ENCODE measurements at places on chromosomes 12 and 14.

GRCh38 chr14:61608245-61609165, 86.8 kb upstream of the HIF1A start:
- DNase-seq, result no peak

DNA sequence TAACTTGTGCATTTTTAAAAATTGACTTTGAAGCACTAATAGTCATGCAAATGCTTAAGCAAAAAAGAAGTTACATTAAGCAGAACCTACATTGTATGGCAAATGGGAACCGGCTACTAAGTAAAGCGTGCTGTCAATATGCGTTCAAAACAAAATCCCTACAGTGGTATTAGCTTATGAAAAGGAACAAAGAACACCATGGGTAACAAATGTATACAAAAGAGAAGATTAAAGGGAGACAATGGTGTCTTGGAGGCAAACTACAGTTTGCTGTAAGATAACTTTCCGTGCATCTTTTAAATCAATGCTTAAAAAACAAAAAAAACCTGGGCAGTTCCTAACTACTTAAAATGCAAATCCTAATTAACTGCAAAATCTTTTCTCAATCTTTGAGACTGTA, 10.5 kb downstream of the CDK2AP1 start:
- DNase-seq, result no peak

DNA sequence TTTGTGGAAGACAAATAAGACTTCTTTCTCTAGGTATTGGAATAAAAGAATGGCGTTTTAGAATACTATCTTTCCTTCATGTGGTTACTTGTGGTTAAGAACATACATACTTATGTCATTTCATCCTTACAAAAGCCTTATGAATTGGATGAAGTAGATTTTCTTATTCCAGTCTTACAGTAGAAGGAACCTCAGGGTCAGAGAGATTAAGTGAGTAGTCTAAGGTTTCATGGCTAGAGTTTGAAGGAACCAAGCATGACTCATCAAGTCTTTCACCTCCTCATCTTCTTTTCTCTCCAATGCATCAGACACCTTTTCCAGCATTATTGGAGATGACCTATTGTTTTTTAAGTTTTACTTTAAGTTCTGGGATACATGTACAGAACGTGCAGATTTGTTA, 92.9 kb upstream of the NEDD1 start:
- DNase-seq, result no peak

DNA sequence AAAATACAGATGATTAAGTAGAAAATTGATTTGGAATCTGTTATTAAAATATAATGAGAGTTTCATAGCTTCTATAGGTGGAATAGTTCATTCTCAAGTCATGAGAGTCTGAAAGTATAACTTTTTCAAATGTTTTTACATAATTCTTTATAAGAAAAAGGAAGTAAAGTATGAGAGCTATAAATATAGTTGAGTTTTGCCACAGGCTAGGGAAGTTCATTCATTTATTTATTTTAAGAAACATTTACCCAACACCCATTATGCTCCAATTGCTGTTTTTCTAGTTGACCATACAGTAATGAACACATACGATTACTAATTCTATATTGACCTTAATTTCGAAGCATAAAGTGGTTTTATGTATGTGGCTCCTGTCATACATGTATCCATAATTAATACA, 24.8 kb downstream of the LRRIQ1 start:
- DNase-seq, result no peak

DNA sequence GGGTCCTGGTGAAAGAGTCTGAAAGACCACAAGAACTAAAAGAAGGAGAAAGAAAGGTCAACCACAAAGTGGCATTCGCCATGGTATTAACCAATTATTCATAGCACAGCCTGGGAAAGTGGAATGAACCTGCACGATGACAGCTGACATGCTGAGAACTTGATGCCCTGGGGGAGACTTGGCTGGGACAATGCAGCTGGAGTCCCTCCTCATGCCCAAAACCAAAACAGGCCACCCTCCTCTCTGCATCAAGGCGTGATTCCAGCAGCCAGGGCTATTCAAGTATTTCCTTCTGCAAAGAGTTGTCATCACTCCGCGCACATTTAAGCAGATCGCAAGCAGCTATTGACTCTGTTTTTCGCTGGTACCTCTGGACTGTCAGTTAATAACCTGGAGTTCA, 167.1 kb upstream of the NOS1 start:
- no peak for DNase-seq

DNA sequence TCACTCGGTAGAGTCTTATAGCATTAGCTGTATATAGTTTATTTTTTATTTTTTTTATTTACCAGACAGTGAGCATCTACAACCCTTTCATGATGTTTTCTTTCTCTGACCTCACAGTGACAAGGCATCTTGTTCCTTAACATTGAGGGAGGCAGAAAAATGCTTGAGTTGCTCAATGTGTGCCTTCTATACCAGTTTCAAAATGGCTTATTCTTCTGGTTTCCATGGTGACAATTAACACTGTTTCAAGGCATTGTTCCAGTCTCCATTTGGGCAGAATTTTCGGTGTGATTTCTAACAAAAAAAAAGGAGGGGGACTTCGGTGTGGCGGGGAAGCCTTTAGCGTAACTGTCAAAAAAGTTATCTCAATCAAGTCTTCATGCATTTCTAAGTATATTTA, 209.7 kb upstream of the NPAS3 start:
- DNase-seq, result no peak

GRCh38 chr14:100124551-100125088, 34.8 kb downstream of the DEGS2 start:
- DNase-seq, result no peak

- no peak for DNase-seq
Observed at GRCh38 chr14:71988939-71989338, 56.7 kb downstream of the RGS6 start.

- DNase-seq, result no peak
Observed at GRCh38 chr12:78171061-78171460, 340.4 kb downstream of the NAV3 start.

All from activated gamma-delta T cell treated with Interleukin-2 at 50 U/mL for 16 hours (primary cell).